CD4-positive, alpha-beta T cell treated with Interleukin-4 for 1 hour (primary cell): ENCODE measurements at places on chromosomes 2 and 18.
A peak's percentile ranks its signal among the peaks of the same experiment; 100 is the strongest.

- DNase-seq = no peak
Measured at GRCh38 chr2:203191961-203192360, 46.9 kb upstream of the CYP20A1 start.

DNA sequence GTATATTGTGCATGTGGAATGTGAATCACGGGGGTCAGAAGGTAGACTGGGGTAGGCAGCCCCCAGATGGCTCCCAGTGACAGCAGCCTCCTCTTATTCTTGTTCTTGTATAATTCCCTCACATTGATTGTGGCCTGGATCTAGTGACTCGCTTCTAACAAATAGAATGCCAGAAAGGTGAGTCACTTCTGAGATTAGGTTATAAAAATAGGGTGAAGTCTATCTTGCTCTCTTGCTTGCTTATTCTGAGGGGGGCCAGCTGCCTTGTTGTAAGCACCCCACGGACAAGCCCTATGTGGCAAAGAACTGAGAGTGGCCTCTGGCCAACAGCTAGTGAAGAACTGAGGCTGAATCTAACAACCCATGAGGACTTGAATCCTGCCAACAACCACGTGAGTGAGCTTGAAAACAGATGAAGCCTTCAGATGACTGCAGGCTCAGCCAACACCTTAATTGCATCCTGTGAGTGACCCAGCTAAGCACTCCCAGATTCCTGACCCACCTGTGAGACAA, 15.6 kb upstream of the RMND5A start:
- DNase-seq = no peak

DNA sequence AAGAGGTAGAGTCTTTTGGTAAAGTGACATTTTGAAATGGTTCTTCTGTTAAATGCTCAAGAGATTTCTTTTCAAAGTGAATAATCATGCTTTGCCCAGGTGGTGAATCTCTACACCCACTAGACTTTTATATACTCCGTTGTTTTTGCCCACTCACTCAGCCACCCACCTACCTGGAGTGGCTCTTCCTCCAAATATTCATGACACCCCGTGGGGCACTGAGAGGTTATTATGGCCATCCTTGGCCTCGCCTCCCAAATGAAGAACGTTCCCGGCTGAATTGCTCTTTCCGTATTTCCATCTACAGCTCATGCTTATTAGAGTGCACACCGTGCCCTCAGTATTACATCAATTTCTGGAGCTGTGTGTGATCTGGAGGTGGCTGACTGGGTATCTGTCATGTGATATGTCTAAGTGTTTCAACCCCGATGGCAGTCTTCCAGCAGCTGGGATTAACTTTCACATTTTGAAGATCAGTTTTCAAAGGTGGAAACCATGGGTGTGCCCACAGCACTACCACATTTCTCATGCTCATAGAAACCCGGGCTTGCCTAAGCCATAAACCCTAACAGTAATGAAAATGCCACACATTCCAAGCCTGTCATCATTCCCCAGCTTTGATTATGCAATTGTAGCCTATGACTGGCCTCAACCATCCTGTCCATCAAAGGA, 406.6 kb upstream of the MMADHC start:
- DNase-seq = no peak

DNA sequence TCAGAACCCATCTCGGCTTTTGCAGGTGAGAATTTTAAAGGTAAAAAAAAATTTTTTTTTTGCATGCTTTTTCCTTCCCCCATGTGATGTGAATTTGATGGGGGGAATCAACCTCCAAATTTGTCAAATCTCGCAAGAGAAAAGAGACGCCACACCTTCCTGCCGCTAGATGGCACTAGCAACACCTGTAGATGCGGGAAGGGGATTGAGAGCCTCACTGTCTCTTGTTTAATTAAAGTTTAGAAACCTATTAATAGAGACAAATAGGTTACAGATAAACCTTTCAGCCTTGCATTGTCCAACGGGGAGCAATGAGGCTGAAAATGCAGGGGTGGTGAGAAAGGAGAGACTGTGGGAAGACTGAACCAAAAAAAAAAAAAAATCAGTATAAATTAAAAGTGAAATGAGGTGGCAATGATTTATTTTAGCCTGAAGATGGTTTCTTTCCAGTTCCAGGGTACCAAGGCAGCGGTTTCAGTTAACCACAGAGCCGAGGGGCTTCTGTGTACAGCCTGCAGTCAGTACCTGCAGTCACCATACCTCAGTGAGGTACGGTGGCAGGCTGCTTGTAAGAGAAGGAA, 84.6 kb downstream of the NRP2 start:
- peak; percentile 40 for DNase-seq

GRCh38 chr18:5061785-5062184, 135.3 kb downstream of the AKAIN1 start:
- DNase-seq = no peak

- DNase-seq = no peak
Measured at GRCh38 chr2:120867290-120868241, 131.9 kb downstream of the GLI2 start.

GRCh38 chr2:175027755-175028154, 22.6 kb upstream of the CHN1 start:
- no peak for DNase-seq

- no peak for DNase-seq
Measured at GRCh38 chr2:151945602-151946001, 117.4 kb upstream of the ARL5A start.

DNA sequence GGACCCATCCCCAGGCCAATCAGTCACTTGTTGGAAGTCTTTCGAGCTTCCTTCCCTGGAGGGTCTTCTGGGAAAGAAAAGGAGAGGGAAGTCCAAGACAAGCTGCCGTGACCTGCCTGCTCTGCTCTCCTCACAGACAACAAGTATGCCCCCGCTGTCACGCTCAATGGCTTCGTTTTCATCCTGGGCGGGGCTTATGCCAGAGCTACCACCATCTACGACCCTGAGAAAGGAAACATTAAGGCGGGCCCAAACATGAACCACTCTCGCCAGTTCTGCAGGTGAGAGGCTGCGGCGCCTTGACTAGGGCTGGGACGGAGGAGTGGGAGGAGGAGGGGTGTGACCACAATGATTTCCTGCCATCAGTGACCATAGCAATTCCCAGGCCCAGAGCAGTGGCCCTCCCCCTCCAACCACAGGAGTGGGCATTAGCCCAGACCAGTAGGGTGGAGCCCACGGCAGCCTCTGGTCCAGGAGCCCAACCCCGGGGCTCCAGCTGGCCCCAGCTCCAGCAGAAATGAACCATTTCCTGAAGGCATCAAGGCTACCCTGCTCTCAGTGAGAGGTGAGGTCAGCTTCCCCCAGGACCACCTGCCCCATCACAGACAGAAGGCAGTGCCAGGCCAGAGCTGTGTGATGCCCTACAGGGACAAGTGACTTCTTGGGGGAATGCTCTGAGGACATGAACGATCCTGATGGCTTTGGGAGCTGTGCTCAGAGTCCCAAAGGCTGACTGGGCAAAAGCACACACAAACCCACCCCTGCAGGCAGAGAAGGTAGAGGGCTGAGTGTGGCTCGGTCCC, 223.1 kb downstream of the ATAD2B start:
- no peak for DNase-seq

DNA sequence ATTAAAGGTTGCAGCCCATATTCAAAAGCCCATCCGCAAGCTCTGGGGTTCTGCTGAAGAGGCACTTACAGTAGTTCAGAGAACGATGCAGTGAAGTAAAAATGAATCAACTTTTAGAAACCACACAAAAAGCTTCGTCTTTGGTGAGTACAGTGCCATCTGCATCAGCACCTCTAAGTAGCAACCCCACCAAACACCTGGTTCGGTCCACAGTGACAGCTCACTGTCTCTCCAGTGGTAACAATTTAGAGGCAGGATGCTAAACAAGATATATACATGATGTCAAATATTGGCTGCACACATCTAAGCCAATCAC, 275.4 kb upstream of the TCF4 start:
- no peak for DNase-seq

- DNase-seq = no peak
Measured at GRCh38 chr2:35081001-35081621, 1274.5 kb upstream of the CRIM1 start.

GRCh38 chr2:231926180-231926741, at the start of gene NPPC:
TSS of gene NPPC (minus strand) at chr2:231926396. CDS start at chr2:231926249, 147 bp downstream.
- DNase-seq = peak; percentile 29

DNA sequence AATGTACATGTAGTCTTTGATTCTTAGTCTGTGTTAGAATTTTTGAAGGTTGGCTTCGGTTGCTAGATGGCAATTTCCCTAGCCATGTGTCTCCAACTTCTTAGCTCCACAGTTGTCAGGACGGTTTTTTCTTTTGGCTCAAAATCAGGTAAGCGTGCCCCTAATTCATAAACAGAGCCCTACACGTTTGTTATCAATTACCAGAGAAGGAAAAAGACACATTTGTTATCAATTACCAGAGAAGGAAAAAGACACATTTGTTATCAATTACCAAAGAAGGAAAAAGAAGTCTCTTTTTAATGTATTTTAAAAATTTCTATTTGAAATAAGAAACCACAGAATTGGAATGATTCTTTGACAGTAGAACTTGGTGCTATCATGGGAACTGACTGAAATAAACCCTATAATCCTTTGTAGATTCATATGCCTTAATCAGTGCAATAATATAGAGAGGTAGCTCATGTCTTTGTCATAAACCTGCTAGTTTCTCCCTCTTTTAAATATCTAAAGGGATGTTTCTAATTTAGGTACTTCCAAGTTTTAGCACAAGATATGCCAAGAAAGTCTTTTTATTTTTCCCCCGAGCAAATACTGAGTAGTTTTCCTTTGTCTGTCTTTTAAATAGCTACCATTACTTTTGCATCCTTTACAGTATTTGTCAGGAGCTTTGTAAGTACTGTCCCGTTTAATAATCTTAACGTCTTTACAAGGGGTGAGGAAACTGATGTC, 35.9 kb downstream of the CAMKMT start:
- DNase-seq = no peak

DNA sequence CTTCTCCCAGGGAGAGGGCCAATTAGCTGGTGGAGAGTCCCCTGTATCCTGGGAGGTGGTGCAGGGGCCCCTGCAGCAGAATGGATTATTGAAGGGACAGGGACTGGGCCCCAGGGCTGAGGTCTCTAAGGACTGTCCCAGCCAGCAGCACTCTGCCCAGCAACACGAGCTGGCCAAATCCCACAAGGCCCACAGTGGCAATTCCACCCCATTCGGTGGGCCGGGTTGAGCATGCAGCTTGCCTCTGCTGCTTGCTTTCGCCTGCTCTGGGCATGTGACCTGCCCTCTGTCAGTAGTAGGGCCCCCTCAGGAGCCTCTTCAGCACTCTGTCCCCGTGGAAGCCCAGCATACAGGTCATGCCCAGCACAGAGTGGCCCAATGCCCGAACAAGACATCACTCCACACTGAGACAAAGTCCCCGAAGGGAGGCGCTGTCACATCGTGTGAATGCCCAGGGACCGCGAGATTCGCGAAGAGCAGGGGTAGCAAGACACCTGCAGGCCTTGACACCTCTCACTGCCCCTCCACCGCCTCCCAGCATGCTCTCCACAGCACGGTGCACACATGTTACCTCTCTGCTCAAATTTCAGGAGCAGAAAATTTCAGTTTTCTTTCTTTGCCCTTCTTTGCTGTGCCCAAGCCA, 65.4 kb downstream of the CRACDL start:
- DNase-seq = no peak

GRCh38 chr2:176123411-176124109, 1.0 kb downstream of the HOXD9 start:
- DNase-seq = no peak

DNA sequence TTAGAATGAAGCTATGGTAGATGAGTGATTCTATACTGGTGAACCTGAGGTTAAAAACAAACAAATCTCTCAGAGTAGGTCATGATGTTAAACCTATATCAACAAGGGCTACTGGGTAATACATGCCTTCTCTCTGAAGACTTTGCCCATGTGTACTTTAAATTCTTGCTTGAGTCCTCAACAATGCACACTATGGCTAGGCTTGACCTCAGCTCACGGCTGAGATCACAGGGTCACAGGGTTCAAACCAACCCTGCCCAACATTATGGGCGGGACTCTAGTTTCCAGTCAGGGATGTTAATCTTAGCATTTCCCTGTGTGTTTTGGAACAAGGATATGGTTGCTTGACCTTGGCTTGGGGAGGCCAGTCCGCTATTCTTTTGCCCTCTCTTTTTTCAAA, 7.7 kb downstream of the CD28 start:
- DNase-seq = no peak

DNA sequence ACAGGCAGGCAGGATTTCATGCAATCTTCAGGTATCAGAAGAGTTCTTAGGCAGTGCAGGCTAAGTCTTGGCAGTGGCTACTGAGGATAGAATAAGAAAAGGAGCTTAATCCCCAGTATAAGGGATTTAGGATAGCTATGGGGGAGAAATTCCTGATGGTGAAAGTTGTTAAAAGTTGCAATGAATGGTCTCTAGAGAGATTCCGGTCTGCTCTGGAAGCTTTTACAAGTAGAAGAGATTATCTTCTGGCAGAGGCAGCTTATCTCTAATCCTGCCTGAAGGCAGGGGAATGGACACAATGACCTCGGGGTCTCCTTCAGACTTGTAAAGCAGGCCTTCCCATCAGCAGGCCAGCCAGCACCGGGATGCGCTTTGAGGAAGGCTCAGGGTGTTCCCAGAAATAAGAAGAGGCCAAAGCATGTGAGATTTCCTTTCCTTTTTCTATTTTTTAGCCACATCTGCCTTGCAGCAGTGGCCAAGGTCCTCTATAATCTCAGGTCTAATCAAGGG, 253.9 kb upstream of the KLHL29 start:
- DNase-seq = no peak
